Fibroblast of skin of scalp (primary cell): ENCODE measurements at places on chromosomes 12 and 14.
A peak's percentile ranks its signal among the peaks of the same experiment; 100 is the strongest.

DNA sequence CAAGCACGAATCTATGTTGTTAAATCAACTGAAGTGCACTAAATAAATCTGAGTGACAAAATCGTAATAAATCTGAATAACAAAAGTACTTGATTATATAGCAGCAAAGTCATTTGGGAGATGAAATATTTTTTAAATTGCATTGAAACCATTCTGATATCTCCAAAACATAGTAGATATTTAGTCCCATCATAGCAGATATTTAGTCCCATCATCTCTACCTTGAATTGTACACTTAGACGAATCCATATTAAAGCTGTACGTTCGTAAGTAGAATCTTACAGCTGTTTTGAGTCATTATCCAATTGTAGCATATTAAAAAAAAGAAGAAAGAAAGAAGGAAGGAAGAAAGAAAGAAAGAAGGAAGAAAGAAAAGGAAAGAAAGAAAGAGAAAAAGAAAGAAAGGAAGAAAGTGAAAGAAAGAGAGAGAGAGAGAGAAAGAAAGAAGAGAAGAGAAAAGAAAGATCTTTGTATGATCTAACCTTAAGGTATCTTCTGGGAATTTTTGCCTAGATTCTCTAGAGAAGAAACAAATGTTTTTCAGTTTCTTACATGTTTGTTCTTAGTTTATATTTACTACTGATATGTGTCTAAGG is 2.6 kb downstream of the DCN start:
- DNase-seq: no peak

DNA sequence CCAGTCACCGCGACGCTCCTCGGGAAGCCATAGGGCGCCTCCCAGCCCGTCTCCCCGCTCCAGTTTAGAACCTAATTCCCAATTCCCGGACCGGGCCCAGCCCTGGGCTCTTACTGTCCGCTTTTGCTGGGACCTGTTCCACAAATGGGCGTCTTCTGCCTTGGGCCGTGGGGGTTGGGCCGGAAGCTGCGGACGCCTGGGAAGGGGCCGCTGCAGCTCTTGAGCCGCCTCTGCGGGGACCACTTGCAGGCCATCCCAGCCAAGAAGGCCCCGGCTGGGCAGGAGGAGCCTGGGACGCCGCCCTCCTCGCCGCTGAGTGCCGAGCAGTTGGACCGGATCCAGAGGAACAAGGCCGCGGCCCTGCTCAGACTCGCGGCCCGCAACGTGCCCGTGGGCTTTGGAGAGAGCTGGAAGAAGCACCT is 797 bp downstream of the UNG start:
- DNase-seq: peak; percentile 61

- no peak for DNase-seq
Measured at GRCh38 chr12:105324704-105325103, 5.8 kb upstream of the C12orf75 start.

- peak; percentile 22 for DNase-seq
Measured at GRCh38 chr14:53278602-53279506, 125.7 kb upstream of the DDHD1 start.

- no peak for DNase-seq
Measured at GRCh38 chr14:81233615-81234014, 12.9 kb upstream of the GTF2A1 start.

- DNase-seq: no peak
Measured at GRCh38 chr14:47833011-47833410, 157.6 kb upstream of the MDGA2 start.

DNA sequence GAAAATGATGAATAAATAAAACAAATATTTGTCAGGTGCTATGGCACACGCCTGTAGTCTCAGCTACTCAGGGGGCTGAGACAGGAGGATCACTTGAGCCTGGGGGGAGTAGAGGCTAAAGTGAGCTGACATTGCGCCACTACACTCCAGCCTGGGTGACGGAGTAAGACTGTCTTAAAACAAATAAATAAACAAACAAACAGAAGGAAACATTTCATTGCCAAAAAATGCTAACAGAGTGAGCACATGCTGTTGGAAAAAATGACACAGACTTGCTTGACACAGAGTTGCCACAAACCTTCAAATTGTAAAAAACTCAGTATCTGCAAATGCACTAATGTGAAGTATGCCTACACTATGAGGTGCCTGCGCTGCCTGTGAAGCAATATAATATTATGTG is 50.8 kb upstream of the AP4S1 start:
- peak; percentile 27 for DNase-seq

- DNase-seq: peak; percentile 94
Measured at GRCh38 chr14:50350975-50351374, 38.9 kb downstream of the DMAC2L start.

DNA sequence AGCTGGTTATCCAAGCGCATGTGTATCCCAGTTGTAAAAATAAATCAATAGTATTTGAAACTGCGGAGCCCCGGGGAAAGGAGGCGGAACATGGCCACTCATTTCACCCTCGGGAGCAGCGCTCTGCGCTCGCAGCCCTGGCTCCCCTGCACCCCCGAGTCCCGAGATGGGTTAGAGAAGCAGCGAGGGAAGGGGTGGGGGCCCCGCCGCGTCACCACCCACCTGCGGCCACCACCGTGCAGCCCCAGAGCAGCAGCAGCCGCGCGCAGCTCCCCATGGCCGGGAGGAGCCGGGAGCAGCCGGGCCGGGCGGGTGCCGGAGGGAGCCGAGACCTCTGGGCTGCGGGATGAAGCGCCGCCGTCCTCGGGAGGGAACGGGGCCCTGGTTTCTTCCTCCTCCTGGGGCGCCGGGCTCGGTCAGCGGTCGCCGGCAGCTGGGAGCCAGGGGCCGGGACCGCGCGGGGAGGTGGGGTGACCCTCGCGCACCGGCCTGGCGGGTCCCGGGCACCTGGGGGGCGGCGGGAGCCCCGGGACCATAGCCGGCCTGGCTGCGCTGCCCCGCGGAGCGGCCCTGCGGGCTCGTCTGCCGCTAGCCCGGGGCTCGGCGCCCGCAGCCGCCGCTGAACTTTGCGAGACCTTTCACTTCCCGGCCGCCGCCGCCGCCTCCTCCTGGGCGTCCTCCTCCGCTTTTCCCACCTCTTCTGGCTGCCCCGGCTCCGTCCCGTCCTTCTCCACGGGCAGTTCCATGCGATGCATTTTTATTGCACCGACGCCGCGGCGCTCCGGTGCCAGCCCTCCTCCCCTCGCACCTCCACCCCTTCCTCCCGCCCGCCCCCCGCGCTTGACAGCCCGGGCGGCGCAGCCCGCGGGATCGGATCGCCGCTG is at the start of gene NTN4:
Gene NTN4 (minus strand): TSS at position 732 of the 884 bp plus-strand sequence. CDS start 455 bp downstream, at position 277.
- DNase-seq: peak; percentile 68

- no peak for DNase-seq
Measured at GRCh38 chr12:4954621-4955354, 45.1 kb downstream of the KCNA1 start.

- no peak for DNase-seq
Measured at GRCh38 chr12:42481368-42481767, 108.2 kb downstream of the PRICKLE1 start.
